Activated CD8-positive, alpha-beta memory T cell treated with anti-CD3 and anti-CD28 coated beads for 1 hour (primary cell): ENCODE measurements at places on chromosomes 1 and 21.

GRCh38 chr1:36865602-36865900, 168.8 kb downstream of the GRIK3 start:
- no peak for DNase-seq

- DNase-seq: no peak
These were observed 1230.7 kb upstream of the NCAM2 start for GRCh38 chr21:19767546-19767945.

DNA sequence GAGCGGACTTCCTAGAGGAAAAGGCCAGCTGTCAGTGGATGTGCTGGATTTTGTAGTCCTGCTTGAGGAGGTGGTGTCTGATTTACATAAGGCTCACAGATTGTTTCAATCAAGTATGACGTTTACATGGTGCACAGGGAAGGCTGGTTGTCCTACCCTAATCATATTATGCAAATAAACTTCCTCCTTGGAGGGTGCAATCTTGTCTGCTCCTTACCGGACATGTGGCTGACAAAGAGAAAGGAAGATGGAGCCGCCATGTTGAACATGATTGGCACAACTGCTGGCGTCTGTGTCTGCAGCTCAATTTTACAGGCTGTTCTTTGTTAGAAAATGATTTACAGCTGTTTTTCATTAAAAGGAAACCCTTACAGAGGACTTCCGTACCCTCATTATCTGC, 1656.1 kb downstream of the KCNT2 start:
- DNase-seq: no peak

GRCh38 chr1:25867210-25867991, 8.1 kb downstream of the PAQR7 start:
- no peak for DNase-seq

DNA sequence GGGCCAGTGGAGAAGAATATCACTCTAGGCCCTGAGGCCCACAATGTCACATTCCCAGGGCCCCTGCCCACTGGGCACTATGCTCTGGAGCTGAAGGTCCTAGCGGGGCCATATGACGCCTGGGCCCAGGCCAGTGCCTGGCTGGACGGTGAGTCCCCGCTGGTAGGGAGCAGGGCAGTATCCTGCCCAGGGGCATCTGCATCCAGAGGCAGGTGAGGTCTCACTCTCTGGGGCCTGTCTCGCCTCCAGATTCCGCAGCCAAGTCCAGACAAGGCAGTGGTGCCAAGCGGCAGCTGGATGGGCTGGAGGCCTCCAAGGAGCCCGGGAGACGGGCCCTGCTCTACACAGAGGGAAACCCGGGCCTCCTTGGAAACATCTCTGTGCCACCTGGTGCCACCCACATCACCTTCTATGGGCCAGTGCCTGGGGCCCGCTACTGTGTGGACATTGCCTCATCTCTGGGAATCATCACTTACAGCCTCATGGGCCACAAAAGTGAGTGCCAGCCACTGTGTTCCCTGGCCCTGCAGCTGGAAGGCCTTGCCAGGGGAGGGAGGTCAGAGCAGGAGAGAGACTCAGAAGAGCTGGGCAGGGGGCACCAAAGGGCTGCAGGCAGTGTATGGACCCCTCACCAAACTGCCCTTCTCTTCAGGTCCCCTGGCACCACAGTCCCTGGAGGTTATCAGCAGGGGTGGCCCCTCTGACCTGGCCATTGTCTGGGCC, 11.1 kb upstream of the PTPN7 start:
- no peak for DNase-seq

DNA sequence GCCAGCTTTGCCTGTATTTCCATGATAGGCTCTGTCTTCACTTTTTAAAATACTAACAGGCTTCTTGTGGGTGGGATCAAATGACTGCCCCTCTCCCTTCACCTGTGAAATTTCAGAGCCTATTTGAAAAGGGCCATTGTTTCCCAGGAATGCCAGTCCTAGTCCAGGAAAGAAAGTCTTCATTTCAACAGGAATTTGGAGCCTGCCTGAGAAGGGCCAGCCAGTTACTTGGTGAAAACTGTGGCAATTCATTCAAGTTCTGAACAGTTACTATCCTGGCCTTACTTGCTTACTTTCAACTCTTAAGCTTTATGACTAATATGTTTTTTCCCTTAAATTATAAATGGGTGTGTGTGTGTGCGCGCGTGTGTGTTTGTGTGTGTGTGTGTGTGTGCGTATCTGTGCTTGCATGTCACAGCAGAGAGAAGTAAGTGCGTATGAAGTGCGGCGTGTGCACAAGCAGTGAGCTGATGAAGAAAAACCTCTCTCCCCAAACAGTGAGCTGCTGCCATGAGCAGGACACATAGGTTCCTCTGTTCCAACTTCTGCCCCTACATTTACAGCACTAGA, 67.5 kb upstream of the RNPC3 start:
- DNase-seq: no peak

GRCh38 chr1:103341377-103341880, 184.1 kb upstream of the RNPC3 start:
- DNase-seq: no peak

GRCh38 chr21:14744368-14744767, 198.3 kb upstream of the SAMSN1 start:
- no peak for DNase-seq

DNA sequence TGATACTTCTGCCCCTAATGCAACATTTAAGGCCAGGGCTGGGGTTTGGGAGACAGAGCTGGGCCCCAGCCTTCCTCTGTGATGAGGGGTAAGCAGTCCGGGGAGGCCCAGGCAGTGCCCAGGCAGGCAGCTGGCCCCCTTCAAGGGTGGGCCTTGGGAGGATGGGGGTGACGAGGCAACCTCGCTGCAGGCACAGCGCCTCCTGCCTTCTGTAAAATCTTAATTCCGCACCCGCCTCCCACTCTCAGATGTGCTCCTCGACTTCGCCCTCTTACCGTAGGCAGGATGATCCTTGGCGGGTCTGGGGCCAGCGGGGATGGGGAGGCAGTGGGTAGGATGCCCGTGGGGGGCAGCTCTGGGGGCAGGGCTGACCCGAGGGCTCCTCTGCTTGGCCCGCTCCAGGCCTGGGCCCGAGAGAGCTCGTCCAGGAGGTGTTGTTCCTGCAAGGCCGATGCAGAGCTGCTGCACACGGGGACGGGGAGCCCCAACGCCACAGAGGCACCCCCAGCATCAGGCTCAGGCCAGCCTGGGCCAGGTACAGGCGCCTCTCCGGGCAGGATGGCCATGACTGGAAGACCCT, 9.1 kb downstream of the C21orf58 start:
- no peak for DNase-seq

DNA sequence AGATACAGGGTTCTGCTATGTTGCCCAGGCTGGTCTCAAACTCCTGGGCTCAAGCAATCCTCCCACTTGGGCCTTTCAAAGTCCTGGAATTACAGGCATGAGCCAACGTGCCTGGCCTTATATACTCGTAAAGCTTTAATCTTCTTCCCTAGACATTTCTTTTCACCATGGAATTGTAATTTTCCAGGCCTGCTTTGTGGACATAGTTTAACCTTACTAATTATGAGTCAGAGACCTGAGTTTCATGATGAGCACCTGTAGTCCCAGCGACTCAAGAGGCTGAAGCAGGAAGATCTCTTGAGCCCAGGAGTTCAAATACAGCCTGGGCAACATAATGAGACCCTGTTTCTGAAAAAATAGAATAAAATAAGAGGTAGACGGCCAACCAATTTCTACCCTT, 12.3 kb downstream of the PATJ start:
- DNase-seq: no peak

DNA sequence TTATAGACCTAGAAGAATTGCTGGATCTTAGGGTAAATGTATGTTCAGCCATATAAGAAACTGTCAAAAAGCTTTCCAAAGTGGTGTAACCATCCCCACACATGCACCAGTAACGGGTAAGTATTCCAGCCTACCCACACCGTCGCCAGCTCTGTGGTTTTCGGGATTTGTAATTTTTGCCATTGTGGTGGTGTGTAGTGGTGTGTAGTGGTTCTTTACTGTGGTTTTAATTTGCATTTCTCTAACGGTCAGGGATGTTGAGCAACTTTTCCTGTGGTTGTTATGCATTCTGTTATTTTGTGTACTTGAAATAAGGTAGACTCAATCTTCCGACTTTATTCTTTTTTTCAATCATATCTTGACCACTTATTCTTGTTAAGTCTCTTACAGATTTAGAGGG, 342.4 kb upstream of the AJAP1 start:
- DNase-seq: no peak

DNA sequence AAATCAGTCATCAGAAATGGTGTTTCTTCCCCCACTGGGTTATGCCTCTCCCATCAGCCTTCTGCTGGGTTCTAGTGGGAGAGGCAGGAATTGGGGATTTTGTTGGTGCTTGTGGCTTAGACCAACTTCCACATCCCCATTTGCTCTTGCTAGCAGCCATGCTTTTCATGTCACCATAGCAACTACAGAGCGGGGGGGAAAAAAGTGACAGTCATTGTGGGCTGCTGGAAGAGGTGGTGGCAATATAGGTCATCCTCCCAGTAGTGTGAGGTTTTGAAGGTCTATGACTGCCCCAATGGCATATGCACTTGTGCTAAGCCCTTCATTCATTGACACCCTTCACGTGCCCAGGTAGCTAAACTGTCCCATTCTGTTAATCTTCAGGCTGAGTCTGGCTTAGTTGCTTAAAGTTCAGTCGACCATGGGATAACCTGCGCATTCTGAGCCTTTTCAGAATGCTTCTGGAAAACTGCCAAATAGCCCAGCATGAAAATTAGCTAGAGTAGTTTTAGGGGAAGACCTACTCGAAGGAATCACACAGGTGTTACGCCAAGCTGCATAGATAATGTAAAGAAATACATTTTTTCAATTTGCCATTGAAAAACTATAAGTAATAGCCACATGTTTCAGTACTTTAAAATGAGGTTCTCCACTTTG, 53.7 kb upstream of the ZNF326 start:
- no peak for DNase-seq

DNA sequence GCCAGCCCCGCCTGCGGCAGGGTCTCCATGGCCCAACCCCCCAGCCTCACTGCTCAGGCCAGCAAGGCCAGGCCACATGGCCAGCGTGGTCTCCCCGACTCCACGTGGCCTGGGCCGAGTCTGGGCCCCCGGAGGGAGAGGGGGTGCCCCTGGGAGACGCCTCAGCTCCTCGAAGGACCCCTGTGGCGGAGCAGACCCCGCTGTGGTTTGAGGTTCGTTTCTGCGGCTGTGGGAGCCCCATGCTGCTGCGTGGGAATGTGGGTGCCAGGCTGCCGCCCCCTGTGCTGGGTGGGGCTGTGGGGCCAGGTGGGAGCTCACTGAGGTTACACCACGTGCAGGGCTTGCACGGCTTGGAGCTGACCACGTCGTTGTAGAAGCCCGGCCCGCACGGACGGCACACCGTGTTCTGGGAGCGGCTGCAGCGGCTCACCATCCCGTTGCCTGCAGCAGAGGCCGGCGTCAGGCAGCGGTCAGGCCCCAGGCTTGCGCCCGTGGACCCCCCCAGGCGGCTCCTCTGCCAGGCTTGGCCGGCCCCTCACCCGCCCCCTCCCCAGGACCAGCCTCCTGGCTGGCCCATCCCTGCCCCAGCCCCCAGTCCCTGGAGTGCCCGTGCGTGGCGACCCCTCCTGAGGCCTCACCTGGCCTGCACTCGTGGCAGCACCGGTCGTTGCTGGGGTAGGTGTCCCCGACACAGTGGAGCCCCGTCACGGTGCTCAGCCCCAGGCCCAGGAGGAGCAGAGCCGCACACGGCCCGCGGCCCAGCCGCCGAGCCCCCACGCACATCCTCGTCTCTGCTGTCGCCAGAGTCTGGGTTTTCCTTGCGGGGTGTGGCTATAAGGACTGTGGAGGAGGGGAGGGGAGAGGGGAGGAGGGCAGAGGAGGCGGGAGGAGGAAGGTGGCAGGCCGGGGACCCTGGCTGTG, at the start of gene TNFRSF4:
TNFRSF4 (minus strand) TSS at position 809 of the 921 bp plus-strand sequence; CDS start at position 783, 26 bp downstream.
- DNase-seq: no peak

DNA sequence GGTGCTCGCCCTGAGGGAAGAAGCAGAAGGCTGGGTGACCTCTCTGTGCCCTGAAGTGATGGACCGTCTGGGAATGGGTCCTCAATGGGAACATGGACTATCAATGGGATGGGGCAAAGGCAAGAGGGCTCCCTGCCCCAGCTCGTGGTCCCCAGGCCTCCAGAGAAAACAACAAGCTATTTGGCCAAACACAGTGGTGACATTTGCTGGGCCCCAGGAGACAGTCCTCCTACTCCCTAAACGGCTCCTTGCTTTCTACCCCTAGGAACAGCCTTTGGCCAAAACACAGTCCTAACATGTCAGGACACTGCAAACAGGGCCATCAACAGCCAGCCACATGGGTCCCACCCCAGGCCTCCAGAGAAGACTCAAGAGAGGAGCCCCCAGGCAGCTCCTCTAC, 102.8 kb downstream of the RAVER2 start:
- DNase-seq: no peak

- DNase-seq: no peak
These were observed 12.3 kb downstream of the BTG2 start for GRCh38 chr1:203317429-203318228.

- DNase-seq: no peak
These were observed 433.4 kb upstream of the CAMK1G start for GRCh38 chr1:209150114-209150513.

GRCh38 chr1:6185151-6185550, 5.0 kb upstream of the CHD5 start:
- no peak for DNase-seq

- no peak for DNase-seq
These were observed 8.2 kb downstream of the VANGL1 start for GRCh38 chr1:115649964-115650363.

GRCh38 chr1:60889709-60890108, 192.7 kb upstream of the NFIA start:
- no peak for DNase-seq

DNA sequence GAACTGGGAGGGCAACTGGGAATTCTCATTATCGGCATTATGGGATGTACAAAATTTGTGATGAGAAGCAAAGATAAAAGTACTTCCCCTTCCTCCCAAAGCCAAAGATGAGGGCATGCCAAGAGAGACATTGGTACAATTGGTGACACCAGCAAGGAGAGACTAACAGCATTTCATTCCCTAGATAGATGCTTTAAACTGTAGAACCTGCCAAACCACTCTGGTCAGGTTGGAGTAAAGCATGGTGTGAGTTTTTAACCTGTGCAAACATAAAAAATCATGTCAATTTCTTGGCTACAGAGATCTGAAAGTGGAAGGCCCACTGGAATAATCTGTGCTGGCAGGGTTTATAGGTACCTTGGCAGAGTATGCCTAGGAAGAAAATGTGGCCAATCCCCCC, 19.4 kb downstream of the CTXND2 start:
- no peak for DNase-seq

DNA sequence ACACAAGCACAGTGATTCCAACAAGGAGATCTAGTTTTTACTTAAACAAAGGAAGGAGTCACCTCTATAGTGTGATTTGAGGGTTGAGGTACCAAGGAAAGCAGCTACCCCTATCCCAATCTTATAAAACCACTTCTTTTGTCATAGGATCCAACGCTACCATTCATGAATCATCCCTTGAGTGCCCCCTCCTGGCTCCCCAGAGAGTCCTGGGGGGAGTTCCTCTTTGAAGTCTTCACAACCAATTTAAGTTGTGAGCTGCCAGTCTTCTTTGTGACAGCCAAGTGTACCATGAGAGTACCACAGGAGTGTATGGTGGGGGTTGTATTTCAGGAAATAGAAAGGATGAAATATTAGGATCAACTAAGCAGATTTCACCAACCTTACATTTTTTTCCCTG, 39.1 kb upstream of the NHLH2 start:
- no peak for DNase-seq

GRCh38 chr1:98172578-98172977, 251.7 kb upstream of the DPYD start:
- DNase-seq: no peak
